ENCODE measurements at places on chromosomes 11 and 22.

DNA sequence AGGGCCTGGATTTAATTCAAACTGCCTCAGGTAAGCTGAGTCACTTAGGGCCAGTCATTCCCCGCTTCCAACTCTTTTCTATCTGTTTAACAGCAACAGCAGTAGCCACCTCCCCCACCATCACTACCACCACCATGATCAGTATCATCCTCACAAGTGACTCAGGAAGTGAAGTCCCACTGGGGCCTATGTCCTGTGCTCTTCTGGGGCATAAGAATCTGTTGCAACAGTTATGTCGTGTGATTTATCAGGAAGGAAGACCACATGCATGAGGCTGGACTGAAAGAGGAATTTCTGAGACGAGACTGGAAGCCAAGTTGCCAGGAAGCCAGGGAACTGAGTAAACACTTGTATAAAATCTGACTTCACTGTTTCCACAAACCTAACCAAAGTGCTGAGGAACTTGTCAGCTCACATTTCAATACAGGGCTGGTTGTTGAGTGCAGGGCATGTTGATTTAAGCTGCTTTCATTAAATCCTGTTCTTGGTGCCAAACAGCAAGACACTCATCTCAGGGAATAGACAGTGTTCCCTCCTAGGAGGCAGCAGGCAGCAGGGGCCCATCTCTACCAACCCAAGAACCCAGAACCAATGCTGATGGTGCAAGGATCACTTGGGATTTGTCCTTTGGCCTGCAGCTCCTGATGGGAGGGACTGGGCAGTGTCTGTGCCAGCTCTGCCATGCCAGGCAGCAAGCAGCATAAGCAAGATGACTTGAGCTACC lies 226.7 kb upstream of the NARS2 start:
- DNase-seq = peak; percentile 78

DNA sequence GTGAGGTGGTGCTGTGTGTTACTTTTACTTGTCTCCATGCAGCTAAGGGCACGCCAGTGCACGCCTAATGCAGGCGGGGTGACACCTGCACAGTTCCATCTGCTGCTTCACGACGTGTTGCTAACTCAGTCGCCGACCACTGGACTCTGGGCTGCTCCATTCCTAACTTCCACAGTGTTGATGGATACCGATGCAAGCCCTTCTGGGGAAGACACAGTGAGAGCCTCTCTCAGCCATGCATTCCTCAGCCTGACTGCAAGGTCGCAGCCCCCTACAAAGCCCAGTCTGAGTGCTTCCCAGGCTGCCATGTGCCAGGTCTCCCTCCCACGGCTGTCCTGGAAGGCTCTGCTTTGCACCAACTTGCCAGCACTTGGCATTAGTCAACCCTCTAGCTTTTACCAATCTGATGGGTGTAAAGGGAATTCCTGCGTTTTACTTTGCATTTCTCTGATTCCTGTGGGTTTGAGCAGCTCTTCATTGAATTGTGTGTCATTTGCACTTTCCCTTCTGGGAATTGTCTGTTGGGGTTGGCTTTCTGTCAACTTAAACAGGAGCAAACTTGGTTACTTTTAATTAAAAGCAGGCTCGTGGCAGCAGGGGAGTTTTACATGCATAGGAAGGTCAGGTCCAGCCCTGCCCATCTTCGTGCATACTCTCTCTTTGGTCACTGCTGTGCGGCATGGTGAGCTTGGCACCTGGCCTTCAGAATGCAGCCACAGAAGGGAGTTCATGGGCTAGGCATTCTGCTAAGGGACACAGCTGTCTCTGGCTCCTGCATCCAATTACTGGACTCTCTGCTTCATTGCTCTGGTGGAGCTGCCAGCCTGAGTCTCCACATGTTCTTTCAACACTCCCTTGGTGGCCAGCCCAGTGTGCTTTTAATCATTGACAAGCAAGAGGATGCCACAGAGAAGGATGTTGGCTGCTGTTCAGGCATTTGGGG lies 34.6 kb upstream of the SHANK2 start:
- DNase-seq = peak; percentile 83

DNA sequence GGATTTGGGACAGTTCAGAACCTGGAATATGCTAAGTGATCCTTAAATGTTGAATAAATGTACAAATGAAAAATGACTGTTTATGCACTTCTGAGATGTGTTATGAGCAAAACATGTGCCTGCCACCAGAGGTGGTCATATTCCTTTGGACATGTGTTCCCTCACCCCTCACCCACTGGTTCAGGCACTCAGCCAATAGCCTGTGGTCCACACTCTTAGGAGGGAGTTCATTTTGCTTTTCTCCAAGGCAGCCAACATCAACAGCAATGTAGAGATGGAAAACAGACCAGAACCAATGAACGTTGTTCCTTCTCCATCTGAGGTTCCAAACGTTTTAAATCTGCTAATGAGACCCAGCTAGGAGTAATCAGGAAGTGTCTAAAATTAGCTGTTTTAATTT lies 44.0 kb downstream of the RPUSD4 start:
- DNase-seq = no peak

DNA sequence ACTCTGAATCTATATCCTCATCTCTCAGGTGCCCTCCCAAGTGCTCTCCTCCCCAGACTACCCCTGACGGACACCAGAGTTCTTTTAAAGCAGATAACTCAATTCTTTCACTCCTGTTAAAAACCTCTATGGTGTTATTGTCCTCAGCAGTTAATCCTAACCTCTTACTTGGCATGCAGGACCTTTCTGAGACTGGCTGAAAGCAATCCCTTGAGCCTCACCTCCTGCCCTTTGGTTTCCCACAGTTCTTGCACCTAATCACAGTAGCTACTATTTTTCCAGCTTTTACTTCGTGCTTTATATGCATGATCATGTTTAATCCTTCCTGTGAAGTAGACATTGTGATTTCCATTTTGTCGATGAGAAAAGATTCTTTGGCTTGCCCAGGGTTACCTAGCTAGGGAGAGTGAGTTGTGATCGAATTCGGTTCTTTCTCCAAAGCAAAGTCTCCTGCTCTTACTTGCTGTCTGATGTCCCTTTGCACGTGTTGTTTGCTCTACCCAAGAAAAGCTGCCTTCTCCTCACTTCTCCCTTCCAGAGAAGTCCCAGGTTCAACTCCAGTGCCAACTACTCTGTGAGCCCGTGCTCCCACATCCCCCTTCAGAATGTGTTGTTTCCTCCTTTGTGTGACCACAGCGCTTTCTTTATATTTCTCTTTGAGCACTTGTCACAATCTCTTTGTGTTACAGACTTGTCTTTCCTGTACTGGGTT lies 2.1 kb downstream of the UBE2L3 start:
- DNase-seq = no peak

DNA sequence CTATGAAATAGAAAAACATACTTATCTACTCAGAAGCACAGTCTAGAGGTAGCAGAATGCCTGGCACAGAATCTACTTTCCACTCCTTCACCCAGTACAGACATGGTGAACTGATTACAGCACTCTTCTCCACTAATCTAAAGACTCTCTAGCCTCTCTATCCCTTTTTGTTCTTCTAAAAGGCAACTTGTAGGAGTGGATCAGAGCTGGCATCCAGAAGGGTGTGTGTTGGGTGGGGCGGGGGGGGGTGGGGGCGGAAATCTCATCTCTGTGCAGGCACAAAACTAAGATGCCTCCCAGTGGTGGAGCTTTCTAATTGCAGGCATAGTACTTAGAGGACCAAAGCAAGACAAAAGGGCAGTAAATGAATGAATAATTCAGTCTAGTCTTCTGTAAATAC lies 11.5 kb upstream of the EMID1 start:
- no peak for DNase-seq

DNA sequence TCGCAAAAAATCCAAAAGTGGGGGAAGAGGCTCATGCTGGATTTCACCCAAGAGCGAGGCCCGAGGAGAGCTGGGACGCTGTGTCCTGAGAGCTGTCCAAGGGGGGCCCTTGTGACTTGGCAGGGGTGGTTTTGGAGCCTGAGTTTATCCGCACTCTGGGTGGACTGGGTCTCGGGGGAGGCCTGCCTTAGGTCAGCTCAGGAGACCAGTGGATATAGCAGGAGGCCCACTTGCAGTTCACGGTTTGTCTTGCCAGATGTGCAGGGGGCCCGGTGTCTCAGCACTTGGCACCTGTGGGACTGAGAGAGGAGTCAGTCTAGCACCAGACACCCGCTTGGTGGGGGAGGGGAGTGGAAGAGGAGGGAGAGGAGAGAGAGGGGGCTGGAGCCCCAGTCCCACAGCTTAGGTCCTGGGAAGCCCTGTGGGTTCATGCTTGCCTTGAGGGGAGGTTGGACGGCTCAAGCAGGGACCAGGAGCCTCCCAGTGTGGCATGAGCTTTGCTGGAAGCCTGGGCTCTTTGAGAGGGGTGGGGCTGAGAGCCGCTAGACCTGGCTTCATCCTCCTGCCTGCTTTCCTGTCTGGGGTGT lies 33.4 kb downstream of the PARVB start:
- DNase-seq = no peak

GRCh38 chr22:38097557-38098409 lies 12.7 kb downstream of the BAIAP2L2 start:
- DNase-seq = peak; percentile 55

DNA sequence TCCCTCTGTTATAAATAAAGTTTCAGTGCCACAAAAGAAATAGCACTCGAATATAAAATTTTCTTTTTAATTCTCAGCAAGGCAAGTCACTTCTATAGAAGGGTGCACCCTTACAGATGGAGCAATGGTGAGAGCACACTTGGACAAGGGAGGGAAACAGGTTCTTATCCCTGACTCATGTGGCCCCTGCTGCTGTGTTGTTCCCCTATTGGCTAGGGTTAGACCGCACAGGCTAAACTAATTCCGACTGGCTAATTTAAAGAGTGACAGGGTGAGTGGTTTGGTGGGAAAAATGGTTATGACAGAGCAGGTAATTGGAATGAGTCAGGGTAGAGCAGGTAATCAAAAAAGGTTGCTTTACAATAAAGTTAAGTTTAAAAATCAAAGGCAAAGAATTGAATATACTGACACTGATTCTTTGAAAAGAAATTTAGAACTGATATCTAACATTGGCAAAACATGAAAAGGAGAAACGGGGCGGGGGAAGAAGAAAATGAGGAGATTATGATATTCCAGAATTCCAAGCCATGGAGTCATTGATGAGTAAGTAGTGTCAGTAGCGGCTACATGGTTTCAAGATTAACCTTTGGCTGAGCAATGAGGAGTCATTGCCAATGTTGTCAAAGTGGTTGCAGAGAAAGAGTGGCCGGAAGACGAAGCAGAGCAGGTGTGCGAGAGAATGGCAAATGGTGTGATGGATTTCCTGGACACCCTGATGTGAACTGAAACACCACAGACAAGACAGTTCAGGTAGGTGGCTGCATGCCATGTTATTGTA lies 48.4 kb upstream of the MRGPRX1 start:
- DNase-seq = no peak

- DNase-seq = no peak
These were observed 190.2 kb downstream of the DSCAML1 start for GRCh38 chr11:117606790-117607189.

DNA sequence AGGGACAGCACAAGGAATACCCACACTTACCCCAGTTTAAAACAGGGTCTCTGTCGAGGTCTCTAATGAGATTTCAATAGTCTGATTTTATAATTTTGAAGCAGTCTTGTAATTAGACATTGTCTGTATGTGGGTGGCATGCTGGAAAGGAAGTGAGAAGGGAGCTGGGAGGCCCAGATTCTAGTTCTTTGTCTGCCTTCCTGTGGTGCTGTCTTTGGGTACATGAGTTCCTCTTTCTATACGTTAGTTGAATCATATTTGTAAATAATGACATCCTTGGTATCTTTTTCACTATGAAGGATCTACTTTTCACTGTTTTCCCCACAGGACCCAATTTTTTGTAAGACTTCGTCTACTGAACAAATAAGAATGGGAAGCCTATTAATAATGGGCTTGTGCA lies 42.0 kb upstream of the TENM4 start:
- DNase-seq = no peak

- DNase-seq = no peak
These were observed 132.4 kb upstream of the CHORDC1 start for GRCh38 chr11:90355200-90355599.

DNA sequence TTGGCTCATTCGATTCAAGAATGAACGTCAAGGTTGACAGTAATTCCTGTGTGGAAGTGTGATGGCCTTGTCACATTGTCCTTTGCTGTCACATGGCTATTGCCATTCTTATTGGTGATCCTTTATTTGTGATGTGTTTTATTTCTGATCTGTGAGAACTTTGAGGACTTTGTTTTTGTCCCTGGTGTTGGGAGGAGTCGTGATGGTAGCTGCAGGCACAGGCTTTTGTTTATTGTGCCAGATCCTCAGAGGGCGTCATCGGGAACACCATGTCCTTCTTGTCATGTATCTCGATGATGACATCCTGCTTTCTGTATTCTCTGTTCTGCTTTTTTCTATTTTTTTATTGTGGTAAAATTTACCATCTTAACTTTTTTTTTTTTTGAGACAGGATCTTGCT lies 5.6 kb downstream of the PICK1 start:
- DNase-seq = no peak

DNA sequence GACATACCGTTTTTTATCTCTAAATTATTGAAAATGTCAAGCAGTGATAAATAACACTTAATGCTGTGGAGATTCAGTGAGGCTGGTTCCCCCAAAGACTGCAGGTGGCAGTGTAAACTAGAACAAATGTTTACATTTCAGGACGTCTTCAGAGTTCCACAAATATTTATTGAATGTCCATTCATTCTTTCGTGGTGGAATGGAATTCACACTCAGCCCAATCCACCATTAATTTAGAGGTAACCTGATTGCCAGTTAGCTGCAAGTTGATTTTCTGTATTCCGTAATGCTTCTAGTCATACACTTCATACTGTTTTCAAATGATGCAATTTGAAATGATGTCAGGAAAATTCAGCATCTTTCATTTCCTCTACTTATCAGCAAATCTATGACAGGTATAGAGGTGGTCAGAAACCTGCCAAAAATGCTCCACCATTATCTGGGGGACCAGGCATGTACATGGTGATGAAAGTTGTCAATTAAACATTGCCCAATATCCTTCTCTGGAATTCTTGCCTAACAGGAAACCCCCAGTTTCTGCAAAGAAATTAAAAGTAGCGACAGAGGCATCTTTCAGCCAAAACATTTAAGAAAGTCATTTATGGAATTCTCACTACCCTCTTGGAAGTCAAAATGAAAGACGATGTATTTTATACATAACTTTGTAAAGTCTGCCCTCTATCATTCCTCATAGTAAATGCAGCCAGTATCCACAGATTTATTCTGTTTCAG lies 94.3 kb upstream of the BMAL1 start:
- peak; percentile 53 for DNase-seq

GRCh38 chr11:9992306-9992705 lies 301.7 kb downstream of the SBF2 start:
- no peak for DNase-seq

- no peak for DNase-seq
These were observed 3.4 kb downstream of the OVOL1 start for GRCh38 chr11:65790104-65790901.

GRCh38 chr11:7332962-7333361 lies 81.3 kb downstream of the SYT9 start:
- no peak for DNase-seq

DNA sequence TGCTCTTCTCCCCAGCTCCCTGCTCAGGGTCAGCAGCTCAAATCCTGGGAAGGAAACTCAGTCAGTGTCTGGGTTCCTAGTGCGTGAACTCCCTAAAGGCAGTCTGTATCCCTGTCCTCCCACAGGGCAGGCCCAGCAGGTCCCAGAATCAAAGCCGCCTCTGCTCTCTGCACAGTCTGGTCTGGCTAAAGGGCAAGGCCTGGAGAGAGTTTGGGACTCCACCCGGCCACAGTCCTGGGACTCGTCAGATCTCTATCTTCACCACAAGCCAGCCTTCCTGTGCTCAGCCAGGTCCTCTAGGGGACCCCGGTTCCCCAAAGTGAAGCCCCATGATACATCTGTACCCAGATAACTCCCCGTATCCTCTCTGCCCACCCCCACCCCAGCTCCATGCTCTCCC lies 56.2 kb upstream of the CSNK2A3 start:
- DNase-seq = peak; percentile 37

Measured in AG20443 (cell line).